ENCODE measurements at places on chromosomes 6 and 20.

GRCh38 chr20:12965212-12965869 lies 43.4 kb upstream of the SPTLC3 start:
- peak; percentile 13 for DNase-seq

GRCh38 chr20:17444091-17444490 lies 87.1 kb downstream of the BFSP1 start:
- no peak for DNase-seq

DNA sequence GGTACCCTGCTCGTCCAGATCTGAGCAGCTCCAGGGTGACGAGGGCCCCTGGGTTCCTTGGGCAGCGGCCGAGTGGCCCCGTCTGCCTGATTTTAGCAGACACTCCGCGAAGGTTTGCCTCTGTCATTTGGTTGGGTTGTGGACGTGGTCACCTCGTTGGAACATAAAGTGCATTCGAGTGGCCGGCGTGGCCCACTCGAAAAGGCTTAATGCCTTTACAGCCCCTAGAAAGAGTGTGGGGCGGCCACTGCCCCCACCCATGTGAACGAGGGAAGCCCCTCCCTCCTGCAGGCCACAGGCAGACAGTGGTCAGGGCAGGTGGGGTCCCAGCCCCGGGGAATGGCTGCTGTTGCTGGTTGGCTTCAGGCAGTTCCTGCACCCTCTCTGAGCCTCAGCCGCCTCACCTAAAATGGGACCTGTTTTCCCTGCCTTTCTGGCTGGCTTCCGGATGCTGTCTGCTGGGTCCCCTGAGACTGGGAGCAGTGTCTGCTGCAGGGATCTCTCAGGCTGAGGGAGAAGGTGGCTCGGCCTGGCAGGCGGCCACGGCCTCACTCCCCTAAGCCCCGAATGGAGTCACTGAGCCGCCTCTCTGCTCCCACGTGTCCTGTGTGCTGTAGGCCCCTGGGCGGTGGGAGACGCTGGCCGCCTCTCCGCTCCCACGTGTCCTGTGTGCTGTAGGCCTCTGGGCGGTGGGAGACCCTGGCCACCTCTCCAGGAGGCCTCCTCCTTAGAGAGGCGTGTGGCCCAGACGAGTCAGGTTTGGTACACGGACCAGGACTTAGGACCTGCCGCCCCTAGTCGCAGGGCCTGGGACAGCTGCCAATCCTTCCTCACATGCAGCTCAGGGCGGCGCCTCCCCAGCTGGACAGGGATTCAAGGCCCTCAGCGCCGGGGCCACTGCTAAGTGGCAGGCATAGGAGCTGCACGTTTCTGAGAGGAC lies 233.0 kb downstream of the ERMARD start:
- DNase-seq, result no peak

DNA sequence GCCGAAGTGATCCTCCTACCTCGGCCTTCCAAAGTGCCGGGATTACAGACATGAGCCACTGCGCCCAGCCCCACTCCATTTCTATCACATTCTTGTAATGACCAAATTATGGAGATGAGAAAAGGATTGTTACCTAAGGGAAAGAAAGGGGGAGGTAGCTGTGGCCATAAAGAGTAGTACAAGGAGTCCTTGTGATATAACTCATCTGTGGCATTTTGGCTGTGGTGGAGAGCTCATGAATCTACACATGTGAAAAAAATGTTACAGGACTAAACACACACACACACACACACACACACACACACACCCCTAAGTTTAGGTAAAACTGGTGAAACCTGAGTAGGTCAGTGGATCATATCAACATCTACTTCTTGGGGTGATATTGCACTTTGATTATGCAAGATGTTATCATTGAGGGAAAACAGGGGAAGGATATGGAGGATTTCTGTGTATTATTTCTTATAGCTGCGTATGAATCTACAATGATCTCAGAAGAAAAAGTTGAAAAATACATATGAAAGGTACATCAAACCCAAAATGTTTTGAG lies 251.5 kb downstream of the TSHZ2 start:
- no peak for DNase-seq

- no peak for DNase-seq
These were observed 25.4 kb upstream of the CST3 start for GRCh38 chr20:23663180-23663579.

DNA sequence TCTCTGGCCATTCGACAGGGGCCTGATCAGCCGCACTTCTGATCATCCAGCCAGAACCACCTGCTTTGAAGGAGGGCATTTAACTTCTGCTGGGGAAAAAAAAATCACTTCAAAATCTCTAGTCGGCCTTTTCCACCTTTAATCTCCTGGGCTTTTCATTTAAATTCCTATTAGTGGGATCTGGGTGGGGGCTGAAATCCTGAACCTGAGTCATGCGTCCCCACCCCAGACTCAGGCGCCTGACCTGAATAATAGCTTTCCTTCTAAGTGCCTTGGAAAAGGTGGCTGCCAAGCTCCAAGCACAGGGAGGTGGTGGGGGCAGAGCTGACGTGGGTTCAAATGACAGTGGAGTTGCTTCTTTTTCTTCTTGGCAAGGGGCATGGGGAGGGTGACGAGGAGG lies 246.0 kb upstream of the EXOC2 start:
- no peak for DNase-seq

GRCh38 chr6:85455471-85456026 lies 5.7 kb downstream of the NT5E start:
- DNase-seq, result no peak

DNA sequence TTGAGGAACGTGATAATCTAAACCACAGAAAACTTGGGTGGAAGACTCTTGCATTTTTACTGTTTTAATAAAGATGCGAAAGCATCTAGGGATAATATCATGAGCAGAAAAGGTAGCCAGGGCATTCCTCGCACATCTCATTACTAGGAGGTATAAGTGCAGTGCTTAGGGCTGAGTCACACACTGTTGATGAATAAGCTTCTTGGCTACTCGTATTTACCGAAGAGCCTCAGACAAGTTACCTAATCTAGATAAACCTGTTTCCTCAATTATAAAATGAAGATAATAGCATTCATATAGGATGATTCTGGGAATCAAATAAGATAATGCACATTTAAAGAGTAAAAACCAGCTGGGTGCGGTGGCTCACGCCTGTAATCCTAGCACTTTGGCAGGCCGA lies 780 bp upstream of the KIAA0319 start:
- peak; percentile 19 for DNase-seq

GRCh38 chr6:2578767-2579166 lies 172.0 kb downstream of the MYLK4 start:
- DNase-seq, result no peak

- DNase-seq, result no peak
These were observed 626 bp downstream of the STX7 start for GRCh38 chr6:132512342-132512637.

GRCh38 chr6:83333500-83333899 lies 97.4 kb downstream of the ME1 start:
- no peak for DNase-seq

DNA sequence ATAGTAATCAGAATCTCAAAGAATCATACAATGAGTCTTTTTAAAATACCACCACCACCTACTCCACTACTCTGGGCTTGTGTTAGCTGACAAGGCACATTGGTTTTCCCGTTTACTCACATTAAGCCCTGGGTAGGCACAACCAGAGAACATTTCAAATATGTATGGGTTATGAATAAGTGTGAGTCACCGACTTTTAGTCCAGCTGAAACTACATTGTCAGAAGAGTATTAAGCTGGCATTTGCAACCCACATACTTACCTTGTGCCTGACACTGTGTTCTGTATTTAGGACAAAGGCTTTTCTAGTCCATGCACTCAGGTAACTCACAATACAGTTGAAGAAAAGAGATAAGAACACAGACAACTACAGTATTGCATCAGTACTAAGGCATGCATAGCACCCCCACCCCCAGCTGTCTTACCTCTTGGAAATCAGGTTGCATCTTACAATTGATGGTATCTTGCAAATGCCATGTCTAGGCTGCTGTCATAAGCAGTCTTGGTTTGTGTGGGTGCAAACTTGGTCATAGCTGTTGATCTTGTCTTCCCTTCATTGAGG lies 40.3 kb upstream of the AHI1 start:
- peak; percentile 93 for DNase-seq

DNA sequence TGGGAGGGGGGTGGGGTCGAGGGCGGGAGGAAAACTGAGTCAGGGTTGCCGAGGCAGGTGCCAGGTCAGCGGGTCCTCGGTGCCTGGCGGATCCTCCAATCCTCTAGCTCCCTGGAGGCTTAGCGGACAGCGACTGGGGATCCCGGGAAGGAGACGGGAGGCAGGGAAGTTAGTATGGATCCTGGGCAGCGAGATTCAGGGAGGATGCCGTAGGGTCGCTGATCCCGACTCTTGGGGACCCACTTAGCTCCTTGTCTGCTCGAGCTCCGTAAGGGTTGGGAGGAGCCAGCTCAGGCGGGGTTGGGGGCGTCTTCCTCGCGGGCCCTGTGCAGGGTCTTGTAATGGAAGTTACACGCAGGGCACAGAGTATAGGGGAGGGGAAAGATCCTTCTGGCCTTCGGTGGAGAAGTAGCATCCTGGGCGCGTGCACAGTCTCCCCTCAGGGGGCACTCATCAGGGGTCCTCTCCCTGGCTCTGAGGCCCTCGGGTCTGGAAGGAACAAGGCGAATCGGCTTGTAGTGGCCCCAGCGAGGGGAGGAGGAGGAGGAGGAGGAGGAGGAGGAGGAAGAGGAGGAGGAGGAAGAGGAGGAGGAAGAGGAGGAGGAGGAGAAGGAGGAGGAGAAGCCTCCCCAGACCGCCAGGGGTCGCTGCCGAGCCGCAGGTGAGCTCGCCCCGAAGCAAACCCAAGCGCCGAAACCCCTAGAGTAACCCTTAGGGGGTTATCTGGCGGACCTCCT lies 6.4 kb upstream of the SLC12A5 start:
- DNase-seq, result no peak

DNA sequence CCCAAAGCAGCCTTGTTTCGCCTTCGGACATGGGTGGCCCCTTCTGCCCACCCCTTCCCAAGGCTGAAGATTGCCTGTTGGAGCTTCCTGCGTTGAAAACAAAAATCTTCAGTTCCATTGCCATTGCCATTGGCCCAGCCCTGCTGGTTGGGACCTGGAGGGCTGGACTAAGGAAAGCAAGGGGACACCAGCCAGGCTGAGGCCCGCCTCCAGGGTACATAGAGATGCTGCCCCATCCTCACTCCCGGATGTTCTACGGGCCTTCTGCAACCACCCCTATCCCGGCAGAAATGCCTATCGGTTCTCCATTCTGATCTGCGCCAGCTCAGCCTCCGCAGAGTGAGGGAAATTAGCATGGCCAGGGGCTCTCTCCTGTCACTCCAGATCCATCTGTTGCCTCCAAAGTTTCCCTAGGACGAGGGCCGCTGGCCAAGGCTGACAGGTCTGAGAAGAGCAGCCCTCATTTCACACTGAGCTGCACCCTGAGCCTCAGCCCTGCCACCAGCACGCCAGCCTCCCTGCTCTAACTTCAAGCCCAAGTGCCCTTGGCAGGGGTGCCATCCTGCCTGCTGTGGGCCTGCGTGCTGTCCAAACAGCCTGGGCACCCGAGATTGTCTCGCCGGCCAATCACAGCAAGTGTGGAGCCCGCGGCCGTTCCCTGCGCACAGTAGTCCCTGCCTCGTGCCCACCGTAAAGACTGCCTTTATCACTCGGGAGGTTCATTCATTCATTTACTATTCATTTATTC lies 13.4 kb upstream of the STX16 start:
- no peak for DNase-seq

DNA sequence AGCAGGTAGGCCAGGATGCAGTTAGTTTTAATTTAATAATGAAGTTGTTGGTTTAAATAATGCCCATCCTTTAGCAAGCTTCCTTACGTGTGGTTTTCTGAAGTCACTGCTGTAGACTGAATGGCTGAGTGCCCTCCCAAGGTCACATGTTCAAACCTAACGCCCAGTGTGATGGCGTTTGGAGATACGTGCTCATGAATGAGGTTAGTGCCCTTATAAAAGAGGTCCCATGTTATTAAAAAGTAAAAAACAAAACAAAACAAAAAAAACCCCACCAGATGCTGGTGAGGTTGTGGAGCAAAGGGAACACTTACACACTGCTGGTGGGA lies 16.3 kb downstream of the LRP11 start:
- no peak for DNase-seq

DNA sequence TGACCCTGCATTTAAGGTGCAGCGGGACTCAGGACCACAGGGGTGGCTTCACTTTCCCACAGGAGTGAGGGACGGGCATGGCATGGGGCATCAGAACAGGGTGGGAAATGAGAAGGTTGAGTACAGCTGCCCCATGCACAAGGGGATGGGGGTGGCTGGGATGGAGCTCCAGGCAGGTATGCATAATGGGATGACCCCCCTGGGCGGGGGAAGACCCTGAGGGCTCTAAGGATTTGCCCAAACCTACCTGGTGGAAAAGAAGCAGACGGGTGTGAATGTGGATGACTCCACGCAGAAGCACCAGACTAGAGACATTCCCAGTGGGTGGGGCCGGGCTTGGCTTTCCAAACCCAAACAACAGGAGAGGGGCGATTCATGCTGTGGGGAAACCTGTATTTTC lies 200.3 kb downstream of the SYNDIG1 start:
- no peak for DNase-seq

DNA sequence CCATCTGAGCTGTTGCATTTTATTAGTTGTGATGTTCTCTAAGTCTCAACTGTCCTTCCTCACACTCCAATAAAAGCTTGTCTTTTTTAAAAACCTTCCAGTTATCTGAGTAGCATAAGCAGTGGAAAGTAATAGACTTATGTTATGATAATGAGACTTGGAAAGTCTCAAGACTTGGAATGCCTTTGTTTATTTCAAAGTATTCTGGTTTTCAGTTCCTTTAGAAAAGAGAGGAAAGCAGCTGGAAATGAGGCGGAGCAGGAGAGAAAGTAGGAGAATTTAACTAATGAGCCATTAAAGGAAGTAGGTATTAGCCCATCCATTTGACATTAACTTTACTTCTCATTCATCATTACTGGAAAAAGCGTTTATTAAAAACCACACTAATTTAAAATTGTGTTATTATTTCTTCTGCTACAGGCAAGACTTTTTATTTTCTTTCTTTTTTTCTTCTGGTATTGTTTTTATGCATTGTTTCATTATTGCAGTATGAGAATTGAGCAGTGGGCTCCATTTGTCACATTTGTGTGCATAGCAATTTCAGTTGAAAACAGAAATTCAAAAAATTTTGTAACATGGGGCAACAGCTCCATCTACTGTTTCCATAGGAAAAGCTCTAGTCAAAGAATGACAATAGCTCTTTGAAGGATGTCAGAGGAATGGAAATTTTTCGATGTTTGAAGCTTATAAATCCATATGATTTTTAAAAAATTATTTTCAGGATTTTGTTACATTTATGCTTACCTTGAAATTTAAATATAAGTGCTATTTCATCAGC lies 194.8 kb downstream of the COL9A1 start:
- DNase-seq, result peak; percentile 18

GRCh38 chr6:135018052-135018451 lies 36.6 kb downstream of the HBS1L start:
- DNase-seq, result no peak

Data from HCEC 1CT (cell line).